ENCODE measurements at places on chromosomes 11 and 22.
A peak's percentile ranks its signal among the peaks of the same experiment; 100 is the strongest.

GRCh38 chr11:45688472-45689033 lies 23.1 kb upstream of the CHST1 start:
- DNase-seq: no peak

GRCh38 chr11:113926273-113927197 lies 21.9 kb downstream of the HTR3B start:
- DNase-seq: no peak

- DNase-seq: no peak
These were observed 55.4 kb downstream of the GRIA4 start for GRCh38 chr11:105665281-105665680.

DNA sequence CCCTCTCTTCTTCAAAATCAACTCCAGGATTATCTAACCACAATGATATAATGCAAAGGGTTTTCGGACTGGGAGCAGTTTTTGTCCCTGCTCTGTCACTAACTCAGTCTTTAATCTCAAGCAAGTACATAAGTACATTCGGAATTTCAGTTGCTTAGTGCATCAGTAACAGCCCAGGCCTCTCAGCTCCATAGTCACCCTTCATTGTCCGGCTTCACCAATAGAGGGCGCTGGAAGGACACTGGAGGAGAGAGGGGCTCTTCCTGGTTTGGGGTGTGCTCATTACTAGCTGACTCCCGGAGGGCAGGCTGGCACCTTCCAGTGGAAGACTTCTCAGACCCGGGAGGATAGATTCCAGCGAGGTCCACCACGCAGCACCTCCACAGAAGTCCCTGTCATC lies 90.4 kb upstream of the PDGFD start:
- DNase-seq: peak; percentile 40

GRCh38 chr22:21100149-21101032 lies 54.6 kb downstream of the LRRC74B start:
- no peak for DNase-seq

DNA sequence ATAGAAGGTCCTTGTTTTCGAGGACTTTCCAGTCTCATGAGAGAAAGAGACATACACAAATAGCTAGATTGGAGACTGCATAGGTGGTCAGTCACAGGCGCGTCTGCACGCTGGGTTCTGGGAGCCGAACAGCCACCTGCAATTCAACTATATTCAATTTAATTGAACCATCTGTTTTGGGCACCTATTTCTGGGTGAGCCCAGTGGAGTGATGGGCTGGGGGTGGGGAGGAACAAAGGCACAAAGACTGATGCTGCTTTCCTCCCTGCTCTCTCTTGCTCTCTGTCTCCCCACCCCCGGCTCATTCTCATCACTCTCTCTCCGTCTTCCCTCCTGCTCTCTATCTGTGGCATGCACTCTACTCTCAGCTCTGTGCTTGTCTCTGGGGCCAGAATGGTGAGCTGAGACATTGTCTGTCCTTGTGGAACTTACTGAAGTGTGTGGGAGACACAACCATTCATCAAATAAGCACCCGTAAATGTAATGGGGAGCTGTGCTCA lies 48.1 kb upstream of the B3GAT1 start:
- no peak for DNase-seq

GRCh38 chr11:97461934-97462333 lies 1072.1 kb downstream of the JRKL start:
- no peak for DNase-seq

DNA sequence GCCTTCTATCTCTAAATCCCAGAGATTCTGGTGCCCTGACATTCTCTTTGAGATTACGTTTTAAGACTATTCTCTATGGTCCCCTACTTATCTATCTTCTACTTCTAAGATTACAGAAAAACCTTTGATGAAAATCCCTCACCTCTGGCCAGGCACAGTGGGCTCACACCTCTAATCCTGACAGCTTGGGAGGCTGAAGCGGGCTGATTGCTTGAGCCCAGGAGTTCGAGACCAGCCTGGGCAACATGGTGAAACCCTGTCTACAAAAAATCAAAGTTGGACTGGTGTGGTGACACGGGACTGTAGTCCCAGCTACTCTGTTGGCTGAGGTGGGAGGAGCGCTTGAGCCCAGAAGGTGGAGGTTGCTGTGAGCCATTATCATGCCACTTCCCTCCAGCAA lies 14.4 kb downstream of the NUP98 start:
- DNase-seq: no peak

DNA sequence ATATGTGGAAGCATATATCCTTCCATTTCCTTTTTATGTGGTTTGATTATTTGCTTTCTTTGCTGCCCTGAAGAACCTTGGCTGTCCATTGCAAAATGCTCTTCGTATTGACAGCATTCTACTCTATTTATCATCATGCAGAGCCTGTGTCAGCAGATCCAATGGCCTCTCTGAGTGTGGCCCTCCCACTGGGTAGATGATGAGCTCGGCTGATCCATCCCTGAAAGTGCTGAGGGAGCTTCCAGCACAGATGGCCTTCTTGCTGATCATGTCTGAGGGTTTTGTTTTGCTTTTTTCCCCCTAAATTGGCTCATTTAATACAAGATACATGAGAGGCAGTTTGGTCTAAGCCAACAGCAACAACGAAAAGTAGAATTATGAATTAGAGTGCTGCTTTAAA lies 181.0 kb downstream of the GRIA4 start:
- no peak for DNase-seq

DNA sequence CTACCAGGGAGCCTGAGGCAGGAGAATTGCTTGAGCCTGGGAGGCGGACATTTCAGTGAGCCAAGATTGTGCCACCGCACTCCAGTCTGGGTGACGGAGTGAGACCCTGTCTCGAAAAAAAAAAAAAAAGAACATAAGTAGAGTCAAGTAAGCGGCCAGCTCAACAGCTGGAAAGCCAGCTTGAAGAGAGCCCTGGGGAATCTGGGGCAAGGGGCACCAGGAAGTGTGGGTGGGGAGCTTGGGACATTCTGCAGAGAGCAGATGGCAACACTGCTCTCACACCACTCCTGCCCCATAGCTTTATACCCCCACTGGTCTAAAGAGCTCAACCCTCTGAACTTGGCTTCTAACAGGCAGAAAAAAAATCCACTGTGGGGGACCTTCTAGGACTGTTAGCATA lies 505.6 kb downstream of the BUD13 start:
- no peak for DNase-seq

DNA sequence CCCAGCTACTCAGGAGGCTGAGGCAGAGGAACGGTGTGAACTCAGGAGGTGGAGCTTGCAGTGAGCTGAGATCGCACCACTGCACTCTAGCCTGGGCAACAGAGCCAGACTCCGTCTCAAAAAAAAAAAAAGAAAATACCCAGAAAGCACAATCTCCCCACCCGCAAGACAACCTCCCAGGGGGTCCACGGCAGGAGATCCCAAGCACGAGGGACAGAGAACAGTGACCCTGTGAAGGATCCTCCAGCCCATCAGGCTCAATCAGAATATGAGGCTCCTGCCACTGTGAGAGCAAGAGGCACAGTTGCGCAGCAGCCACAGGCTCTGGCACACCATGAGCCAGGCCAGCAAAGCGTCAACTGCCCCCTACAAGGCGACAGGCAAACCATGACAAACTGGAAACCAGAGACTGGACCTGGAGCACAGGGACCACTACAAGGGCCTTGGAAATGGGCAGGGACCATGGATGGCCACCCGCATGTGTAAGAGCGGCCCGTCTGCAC lies 164.8 kb upstream of the GRK3 start:
- no peak for DNase-seq

GRCh38 chr11:57131080-57131790 lies 50.5 kb upstream of the LRRC55 start:
- DNase-seq: no peak

GRCh38 chr11:59611570-59612565 lies 3.7 kb downstream of the OSBP start:
- DNase-seq: no peak

DNA sequence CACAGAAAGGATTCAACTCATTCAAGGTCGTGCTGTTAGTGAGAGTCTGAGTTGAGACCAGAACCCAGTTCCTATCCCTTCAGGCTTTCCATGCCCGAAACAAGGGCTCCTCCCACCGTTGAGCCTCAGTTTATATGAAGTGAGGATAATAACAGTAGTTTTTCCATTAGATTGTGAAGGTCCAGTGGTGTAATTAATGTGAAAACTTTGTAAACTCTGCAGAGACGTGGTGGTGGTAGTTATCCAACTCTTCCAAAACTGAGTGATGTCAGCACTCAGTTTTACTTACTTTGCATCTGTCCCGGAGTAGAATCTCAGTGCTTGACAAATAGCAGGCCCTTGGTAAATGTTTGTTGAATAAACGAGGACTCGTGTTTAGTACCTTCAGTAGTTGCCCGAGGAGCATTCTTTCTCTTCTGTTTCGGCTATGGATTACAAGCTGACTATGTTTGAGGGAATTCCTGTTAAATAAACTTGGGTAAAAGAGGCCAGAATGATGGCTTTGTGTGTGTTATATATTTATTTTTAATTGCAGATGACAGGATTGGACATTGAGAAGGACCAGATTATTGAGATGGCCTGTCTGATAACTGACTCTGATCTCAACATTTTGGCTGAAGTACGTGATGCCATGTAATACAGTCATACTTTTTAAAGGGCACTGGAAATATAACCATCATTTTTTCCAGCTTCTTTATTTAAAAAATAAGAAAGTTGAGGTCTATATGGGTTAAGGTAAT lies 1.0 kb downstream of the REXO2 start:
- DNase-seq: no peak

DNA sequence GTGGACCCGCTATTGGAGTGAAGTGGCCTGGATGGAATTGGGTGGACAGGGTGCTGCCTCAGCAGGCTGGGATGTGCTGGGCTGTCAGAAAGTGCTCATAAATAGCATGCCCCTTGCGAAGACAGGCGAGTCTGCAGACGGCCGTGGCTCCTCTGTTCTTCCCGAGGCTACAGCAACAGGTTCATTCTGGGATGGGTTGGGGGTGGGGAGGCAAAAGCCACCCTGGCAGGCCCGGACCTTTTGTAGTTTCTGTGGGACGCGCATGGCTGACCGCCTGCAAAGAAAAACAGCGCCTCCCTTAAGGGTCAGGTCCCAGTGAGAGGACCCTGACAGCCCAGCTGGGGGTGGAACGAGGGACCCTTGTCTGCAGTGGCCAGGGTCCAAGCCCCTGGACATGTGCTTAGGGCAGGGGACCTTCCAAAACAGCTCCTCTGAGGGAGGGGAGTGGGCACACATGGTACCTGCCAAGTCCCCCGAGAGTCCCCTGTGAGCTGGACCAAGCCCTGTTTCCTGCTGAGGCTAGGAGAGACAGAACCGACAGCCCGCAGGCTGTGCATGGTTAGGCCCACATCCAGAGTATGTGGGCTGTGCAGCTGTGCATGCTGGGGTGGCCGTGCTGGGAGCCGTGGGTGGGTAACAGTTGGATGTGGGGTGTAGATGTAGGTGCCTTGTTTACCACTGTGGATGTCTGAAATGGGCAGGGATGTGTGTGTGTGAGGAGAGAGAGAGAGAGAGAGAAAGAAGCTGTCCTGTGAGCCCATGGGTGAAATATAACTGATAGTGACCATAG lies at the start of gene CRYBB3:
CRYBB3 (plus strand) TSS at position 128 of the 790 bp plus-strand sequence. CDS start 1,539 bp downstream, outside the sequence.
- DNase-seq: no peak

DNA sequence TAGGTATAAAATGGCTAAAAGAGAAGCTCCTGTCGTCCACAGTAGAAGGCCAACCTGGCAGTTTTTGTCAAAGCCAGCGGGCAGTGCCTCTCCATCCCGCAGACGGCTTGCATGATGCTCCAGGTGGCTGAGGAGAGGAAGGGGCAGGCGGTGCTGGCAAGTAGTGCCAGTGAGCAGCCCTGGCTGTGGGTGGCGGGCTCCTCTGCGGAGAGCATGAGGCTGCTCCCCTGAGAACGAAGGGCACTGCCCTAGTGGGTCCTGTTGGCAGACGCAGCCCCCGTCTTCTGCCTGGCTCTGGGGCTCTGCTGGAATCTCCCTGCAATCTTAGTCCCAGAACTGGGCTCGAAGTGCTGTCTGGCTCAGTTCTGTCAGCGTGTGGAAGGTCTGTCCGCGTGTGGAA lies 50.9 kb downstream of the SBF1 start:
- DNase-seq: no peak

GRCh38 chr11:71949034-71949433 lies 20.2 kb downstream of the RNF121 start:
- no peak for DNase-seq

- DNase-seq: no peak
These were observed 73.4 kb upstream of the CD44 start for GRCh38 chr11:35065566-35065965.

DNA sequence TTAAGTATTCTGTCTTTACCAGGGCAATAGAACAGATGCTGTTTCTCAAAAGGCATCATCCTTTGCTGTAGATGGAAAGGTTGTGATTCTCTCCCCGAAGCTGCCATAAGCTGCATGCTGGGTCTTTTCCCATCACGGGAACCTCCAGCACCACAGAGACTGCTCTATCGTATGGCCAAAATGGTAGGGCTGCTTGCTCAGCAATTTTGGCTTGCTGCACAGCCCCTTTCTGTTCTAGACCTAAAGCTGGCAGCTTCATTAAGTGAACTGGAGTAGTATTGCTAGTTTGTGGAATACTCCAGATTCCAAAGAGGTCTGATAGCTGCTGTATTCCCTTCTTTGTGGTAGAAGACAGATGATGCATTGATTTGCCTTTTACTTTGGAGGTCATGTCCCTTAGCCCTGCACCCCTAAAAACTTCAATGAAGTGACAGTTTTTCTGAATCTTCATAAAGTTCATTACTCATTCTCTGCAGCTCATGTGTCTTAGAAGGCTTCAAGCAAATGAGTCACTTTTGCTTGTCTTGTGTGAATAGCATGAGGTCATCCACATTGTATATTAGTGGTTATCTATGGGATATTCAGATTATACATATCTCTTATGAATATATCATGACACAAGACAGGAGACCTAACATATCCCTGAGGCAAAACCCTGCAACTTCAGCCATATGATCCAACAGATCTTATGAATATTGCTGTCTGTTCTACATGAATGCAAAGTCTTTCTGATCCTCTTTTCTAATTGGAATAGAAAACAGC lies 245.3 kb downstream of the FAM76B start:
- DNase-seq: no peak

DNA sequence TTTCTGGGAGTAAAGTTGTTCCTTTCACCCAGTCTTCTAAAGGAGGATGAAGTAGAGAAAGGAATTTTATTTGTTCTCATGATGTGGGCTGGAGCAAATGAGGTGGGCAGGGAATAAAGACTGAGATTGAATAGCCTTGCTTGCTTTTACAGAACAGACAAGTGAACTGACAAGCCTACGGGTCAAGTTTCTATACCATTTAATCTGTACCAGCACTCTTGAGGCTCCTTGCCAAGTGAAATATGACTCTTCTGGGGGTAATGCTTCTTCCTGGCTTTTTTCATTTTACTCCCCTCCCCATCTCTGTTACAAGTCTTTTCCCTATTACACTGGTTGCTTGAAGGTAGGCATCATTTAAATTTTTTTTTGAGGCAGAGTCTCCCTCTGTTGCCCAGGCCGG lies 54.8 kb downstream of the CSTPP1 start:
- DNase-seq: no peak

DNA sequence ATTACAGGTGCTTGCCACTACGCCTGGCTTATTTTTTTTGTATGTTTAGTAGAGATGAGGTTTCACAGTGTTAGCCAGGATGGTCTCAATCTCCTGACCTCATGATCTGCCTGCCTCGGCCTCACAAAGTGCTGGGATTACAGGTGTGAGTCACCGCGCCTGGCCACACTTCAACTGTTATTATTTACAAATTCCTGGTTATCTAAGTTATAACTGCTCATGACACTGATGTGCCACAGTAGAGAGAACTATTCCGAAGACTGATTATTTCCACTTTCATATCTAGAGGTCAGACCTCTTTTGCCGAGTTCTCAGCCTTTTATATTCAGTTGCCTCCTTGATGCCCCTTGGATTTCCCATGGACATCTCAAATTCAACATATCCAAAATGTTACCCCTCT lies 3.9 kb upstream of the NUP160 start:
- DNase-seq: no peak

GRCh38 chr22:48757985-48758561 lies 1069.6 kb downstream of the BRD1 start:
- no peak for DNase-seq
